ENCODE measurements at places on chromosomes 12 and 14.

DNA sequence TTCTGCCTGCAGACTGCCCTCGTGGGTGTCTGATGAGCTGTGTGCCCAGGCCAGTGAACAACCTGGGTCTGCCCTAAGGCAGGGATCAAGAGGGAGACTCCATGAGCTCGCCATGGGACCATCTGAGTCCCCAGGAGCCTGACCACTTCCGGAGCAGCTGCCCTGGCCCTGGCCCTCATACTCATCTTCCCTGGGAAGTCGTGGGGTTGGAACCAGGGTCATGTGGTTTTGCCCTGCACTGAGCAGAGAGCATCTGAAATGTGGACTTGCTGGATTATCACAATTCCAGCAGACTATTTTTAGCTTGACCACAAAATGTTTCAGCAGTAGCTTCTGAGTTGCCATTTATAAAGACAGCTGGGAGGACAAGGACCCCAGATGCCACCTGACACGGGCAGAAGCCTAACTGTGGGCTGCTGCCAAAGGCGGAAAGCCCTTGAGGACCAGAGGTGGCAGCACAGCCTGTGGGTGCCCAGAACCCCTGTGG is 6.7 kb downstream of the BTBD6 start:
- DNase-seq: no peak

- DNase-seq: no peak
These were observed 6.6 kb downstream of the SLC38A2 start for GRCh38 chr12:46365951-46366379.

DNA sequence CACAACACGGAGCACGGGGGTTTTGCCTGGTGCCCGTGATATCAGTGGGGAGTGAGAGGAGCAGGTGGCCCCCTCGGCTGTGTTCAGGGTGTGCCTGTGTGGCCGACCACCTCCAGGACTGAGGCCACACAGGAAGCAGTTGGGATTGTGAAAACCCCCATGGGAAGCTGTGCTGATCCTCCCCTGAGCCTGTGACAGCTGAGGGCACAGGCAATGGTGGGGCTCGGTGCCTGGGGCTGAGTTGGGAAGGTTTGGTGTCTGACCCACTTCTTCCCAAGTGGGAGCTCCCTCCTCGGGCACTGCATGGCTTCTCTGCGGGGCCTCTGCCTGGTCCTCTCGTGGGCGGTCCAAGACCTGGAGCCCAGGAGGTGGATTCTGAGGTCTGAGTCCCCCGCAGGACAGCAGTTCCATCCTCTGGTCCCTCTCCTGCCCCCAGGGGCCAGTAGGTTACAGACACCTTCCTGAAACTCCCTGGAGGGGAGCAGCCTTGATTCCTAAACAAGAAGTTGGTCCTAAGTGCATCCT is 17.9 kb downstream of the PACS2 start:
- DNase-seq: no peak

- peak; percentile 44 for DNase-seq
These were observed 1.4 kb downstream of the JPH4 start for GRCh38 chr14:23577004-23577681.

DNA sequence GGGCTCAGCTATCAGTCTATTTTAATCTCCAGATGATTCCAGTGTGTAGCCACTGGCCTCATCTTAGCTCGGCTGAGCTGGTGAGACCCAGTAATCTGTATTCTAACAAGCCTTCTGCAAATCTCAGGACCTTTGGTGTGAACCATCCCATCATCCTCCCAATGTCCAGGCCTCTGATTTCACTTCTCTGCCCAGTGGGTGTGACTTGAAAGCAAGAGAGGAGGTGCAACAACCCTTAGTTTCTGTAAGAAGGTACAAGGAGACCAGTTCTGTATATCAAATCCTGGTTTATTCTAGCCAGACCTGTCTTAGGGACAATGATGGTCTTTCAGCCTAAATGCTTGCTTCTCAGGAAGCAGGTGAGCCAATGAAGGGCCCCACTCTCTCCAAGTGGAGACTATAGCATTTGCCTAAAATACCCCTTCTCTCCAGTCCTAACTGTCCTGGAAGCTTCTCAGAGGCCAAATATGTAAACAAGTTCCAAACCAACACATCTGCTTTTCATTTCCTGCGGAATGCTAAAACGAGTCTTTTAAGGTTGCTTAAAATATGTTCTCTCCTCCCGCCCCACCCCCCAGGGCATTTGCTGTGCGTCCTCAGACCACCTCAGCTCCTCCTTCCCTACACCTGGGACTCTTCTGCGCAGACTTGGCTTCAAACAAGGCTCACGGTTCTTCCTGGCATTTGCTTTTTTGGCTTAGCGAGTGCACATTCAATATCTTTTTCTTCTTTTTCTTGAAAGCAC is 78.4 kb upstream of the FUT8 start:
- DNase-seq: no peak

DNA sequence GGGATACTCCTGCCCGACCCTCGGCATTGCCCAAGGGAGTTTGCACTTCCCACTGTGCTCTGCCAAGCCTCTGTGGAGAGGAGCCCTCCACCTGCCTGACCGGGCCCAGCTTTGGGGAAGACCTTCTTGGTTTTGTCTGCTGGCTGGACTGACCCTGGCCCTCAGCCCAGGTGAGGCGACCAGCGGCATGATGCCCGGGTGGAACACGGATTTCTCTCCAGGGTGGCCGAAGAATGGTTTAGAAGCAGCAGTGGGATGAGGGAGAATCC is 15.6 kb downstream of the ZBTB42 start:
- DNase-seq: no peak

DNA sequence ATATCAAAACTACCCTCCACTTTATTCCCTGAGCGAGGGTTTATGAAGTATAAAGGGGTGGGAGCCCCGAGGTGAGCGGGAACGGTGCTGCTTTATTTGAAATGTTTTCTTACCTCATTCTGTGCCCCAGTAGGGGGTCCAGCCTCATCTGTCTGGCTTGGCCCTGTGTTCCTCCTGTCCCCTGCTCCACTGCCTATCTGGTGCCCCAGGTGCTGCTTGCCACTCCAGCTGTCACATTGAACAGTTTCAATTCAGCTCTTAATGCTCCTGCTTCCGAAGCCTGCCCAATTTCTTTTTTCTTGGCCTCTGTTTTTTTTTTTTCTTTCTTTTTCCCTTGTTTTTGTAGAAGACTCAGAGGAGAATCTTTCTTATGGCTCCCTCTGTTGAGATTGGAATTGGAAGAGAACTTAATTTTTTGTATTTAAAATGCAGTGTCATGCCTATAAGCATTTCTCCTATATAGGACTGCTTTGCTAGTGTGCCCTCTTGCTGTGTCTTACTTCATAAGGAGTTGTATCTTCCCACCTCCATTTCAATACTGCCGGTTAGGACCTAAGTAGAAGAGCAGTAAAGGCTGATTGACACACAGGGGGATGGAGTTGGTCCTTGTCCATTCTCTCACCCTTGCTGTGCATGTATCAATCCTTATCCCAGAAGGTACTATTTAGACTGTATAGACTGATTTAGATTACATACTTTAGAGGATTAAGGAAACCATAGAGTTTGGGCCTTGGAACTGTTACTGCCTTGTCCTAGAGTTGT is 2.3 kb downstream of the ATXN7L3B start:
- DNase-seq: no peak

- no peak for DNase-seq
These were observed 174.0 kb downstream of the SLC2A13 start for GRCh38 chr12:39931857-39932256.
